Stimulated activated CD4-positive, alpha-beta T cell treated with anti-CD3 and anti-CD28 coated beads, TNF-alpha, amount 100 ng/mL, for 4 hours (primary cell): ENCODE measurements at places on chromosomes 4 and X.

DNA sequence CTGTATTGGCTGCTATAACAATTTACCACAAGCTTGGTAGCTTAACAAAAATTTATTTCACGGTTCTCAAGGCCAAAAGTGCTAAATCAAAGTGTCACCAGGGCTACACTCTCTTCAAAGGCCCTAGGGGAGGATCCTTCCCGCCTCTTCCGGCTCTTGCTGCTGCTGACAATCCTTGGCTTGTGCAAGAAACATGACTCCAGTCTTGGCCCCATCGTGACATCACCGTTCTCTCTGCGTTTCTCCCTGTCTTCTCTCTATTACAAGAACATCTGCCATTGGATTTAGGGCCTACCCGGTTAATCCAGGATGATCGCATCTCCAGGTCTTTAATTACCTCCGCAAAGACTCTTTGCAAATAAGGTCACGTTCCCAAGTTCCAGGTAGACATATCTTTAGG is 10.4 kb upstream of the CLCN4 start:
- no peak for DNase-seq

DNA sequence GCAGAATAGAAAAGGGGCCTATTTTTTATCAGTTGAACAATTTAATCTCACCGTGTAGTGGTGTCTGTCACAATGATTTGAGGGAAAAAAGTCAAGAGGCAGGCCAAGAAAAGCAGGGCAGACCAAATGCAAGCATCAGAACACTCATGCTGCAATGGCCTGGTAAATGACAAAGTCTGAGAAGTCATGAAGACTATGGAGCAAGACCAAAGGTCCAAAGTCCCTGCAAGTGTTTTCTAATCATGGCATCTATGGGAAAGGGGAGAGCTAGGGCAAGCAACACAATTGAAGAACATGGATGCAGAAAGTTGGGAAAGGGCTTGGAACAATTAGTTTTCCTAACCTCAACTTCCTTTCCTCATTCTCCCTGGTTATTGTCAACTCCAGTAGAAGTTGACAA is 147.7 kb upstream of the TLL1 start:
- DNase-seq = no peak

DNA sequence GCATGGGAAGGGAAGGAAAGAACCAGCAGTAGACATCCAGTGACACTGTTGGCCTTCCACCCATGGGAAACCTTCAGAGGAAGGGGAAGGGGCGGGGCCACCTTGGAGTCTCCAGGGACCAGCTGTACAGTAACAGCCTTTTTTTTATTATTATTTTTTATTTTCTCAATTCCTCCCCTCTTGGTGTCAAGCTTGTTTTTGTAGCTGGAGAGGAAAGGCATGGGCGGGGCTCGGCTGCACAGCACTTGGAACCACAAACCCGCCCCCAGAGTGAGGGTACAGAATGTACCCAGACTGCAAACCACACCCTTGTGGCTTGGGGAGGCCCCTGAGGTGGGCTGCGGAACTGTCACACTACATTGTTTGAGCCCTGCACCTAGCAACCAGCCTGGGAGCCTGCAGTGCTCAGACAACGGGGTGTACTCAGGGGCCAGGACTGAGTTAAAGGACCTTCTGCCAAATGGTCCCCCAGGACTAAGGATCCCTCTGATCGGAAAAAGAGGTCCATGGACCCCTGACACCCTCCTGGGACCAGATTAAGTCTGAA is 45.7 kb downstream of the PRPS1 start:
- peak; percentile 67 for DNase-seq

DNA sequence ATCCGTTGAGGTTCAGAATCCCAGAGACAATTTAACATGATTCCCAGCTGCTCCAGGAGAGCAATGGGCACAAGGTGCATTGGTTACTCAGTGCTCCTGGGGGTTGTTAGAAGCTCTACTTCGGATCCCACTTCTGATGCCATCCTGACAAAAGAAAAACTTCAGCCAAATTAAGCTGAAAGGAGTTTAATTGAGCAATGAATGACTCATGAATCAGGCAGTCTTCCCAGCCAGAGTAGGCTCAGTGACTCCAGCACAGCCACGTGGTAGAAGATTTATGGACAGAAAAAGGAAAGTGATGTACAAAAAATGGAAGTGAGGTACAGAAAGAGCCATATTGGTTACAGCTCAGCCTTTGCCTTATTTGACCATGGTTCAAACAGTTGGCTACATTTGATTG is 95.7 kb downstream of the PWWP3B start:
- no peak for DNase-seq

- DNase-seq = no peak
Observed at GRCh38 chrX:9859711-9860555, 73.7 kb downstream of the SHROOM2 start.

- DNase-seq = no peak
Observed at GRCh38 chr4:25310803-25311166, 1.8 kb upstream of the ZCCHC4 start.

DNA sequence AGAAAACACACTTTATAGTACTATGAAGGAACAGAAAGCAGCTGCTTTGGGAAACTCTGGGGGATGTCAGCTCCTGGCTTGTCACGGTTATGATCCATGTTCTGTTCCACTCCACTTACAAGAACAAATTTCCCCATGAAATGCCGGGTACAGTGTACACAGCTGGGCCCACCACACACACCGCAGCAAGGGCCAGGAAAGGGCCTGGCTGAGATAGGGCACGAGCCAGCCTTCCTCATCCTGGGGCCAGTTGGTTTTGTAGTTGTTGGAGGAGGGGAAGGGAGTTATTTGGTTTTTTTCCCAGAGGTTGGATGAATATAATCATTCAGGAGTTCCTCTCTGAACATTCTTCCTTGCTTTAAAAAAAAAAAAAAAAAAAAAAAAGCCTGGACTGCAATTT is 56.8 kb downstream of the SEPSECS start:
- no peak for DNase-seq

DNA sequence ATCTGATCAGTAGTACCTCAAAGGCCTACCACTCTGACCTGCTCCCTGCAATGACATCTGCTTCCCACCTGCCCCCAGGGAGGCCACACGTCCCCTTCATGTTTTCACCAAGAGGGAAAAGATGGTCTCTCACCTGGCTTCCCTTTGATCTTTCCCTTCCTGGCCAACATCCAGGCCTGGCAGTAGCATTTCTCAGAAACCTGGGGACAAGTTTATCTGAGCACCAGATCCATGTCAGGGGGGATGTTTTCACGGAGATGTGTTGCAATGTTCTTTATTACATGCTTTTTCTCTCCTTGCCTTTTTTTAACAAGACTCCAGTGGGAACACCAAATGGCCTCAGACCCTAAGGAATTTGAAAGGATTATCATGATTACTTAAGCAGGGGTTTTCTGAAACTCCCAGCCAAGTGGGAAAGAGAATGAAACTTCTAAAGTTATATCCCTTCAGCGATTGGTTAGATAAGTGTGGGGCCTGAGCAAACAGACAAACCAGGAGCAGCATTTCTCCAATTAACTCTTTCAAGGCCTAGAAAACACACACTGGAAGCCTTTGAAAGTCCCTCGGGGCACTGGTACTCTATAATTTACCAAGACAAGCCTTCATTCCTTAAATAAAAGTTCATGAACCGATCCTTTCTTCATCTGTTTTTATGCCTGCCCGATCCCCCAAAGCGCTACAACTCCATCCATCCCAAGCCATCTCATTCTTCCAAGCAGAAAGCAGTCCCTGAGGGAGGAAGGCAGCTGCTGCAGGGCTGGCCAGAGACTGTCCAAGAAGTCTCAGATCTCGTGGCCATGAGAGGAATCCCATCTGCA is 94.1 kb downstream of the BCOR start:
- no peak for DNase-seq

- DNase-seq = no peak
Observed at GRCh38 chr4:53931461-53931961, 132.9 kb downstream of the CHIC2 start.

DNA sequence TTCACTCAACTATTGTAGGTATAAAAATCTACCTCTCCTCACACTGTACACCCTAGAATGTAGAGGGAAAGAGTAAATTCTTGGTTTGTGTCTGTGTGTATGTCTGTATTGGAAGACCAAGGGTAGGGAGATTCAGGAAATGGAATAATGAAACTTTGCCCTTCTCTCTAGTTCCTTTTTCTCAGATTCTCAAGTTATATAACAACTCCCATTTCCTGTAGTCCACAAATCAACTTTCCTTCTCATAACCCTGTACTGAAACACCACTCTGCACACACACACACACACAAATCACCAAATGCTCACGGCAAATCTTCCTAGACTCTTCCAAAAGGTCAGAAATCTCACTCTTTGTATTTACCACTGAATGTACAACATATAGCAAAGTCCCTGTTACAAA is 824.5 kb upstream of the DIAPH2 start:
- DNase-seq = no peak

GRCh38 chrX:134670134-134670924 is 12.1 kb upstream of the PLAC1 start:
- no peak for DNase-seq

GRCh38 chr4:8647094-8647570 is 54.6 kb downstream of the CPZ start:
- no peak for DNase-seq
